ENCODE measurements at places on chromosomes 1 and 21. TPM values are rescaled to one million over a fixed set of nuclear protein-coding genes. Genes with fewer than 3 reads are reported as not detected.

CNKSR1 gene
- total RNA-seq, result 0.81 TPM

FAM110D gene
- not detected for total RNA-seq

DNALI1 gene
- 3.6 TPM for total RNA-seq

BACE2 gene
- 72.1 TPM for total RNA-seq

USH2A gene
- not detected for total RNA-seq

ECM1 gene
- 38.7 TPM for total RNA-seq

GJC2 gene
- 0.37 TPM for total RNA-seq

KRTAP19-1 gene
- not detected for total RNA-seq

RBM8A gene
- total RNA-seq, result 115 TPM

UBL4B gene
- total RNA-seq, result not detected

FMO1 gene
- total RNA-seq, result 2.2 TPM

ASCL5 gene
- total RNA-seq, result not detected

GUCA2B gene
- not detected for total RNA-seq

TMCO2 gene
- not detected for total RNA-seq

BTBD19 gene
- 5.1 TPM for total RNA-seq

FAM43B gene
- total RNA-seq, result 1.2 TPM

AQP10 gene
- not detected for total RNA-seq

OR2T35 gene
- total RNA-seq, result not detected

OR2AK2 gene
- total RNA-seq, result not detected

GADD45A gene
- total RNA-seq, result 83.0 TPM
